ENCODE measurements at places on chromosomes 2 and 18.

DNA sequence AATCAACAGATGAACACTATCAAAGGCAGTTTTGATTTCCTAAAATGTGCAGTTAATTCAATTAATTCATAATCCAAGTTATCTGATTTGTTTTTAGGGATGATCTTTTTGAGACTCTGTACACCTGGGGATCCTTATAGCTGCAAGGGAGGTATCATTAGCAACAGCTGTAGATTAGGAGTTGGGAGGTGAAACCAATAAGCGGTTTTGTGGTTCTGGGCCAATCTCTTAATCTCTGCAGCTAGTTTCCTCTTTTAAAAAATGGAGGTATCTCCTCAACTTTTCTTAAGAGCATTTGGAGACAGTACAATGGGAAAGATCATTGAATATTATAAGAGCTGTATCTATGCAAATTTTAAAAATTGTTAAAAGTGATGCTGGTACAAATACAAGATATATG is 126.0 kb downstream of the MC4R start:
- DNase-seq = no peak

GRCh38 chr2:231177156-231178025 is 21.0 kb upstream of the ARMC9 start:
- no peak for DNase-seq

- DNase-seq = no peak
Observed at GRCh38 chr2:120486441-120486840, 140.5 kb downstream of the INHBB start.

GRCh38 chr18:69897397-69898108 is 50.1 kb downstream of the CD226 start:
- peak; percentile 23 for DNase-seq

GRCh38 chr18:76174451-76174850 is 320.6 kb downstream of the ZNF516 start:
- no peak for DNase-seq

- DNase-seq = no peak
Observed at GRCh38 chr18:36503477-36503876, 206.0 kb downstream of the FHOD3 start.

DNA sequence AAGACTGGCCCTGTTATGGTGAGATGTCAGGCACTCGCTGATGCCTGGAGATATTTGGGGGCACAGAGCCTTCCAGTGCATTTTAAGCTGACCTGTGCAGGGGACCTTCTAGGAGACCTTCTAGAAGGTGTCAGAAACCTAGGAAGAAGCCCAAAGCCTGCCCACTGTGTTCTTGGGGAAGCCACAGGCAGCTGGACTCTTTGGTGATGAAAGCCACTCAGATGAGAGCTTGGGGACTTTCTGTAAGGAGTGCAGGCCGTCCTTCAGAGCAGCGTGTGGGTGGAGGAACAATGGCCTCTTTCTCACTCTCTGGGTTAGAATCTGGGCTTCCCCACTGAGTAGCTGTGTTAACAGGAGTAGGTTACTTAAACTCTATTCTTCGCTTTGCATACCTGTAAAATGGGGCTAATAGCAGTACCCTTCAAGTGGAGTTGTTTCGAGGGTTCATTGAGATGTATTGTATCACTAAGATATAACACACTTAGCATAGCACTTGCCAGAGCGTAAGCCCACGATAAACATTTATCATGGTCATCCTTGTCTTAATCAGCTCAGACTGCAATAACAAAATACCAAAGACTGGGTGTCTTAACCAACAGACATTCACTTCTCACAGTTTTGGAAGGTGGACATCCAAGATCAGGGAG is 322.3 kb upstream of the EPAS1 start:
- no peak for DNase-seq

GRCh38 chr2:232174662-232175061 is 203.9 kb upstream of the ALPP start:
- no peak for DNase-seq

GRCh38 chr2:2812117-2812516 is 481.0 kb upstream of the MYT1L start:
- no peak for DNase-seq

- no peak for DNase-seq
Observed at GRCh38 chr2:134539981-134540380, 178.8 kb downstream of the TMEM163 start.

- DNase-seq = peak; percentile 14
Observed at GRCh38 chr2:69918401-69918800, 3.5 kb downstream of the MXD1 start.

- no peak for DNase-seq
Observed at GRCh38 chr2:136801661-136802060, 36.3 kb downstream of the THSD7B start.

GRCh38 chr18:23992089-23992940 is 22.2 kb upstream of the TTC39C start:
- DNase-seq = no peak

- DNase-seq = no peak
Observed at GRCh38 chr2:39516347-39517101, 79.4 kb upstream of the MAP4K3 start.

DNA sequence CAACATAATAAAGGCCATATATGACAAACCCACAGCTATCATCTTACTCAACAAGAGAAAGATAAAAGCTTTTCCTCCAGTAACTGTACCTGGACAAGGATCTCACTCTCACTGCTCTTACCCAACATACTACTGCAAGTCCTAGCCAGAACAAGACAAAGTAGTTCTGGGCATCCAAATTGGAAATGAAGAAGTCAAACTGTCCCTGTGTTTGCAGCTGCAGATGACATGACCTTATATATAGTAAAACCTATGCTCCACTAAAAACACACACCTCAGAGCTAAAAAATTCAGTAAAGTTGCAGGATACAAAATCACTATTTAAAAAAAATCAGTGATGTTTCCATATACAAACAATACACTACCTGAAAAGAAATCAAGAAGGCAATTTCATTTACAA is 32.2 kb downstream of the USP34 start:
- no peak for DNase-seq

GRCh38 chr2:143422681-143423080 is 293.5 kb downstream of the ARHGAP15 start:
- DNase-seq = peak; percentile 69

- no peak for DNase-seq
Observed at GRCh38 chr2:196535742-196536141, 103.8 kb upstream of the CCDC150 start.

- DNase-seq = no peak
Observed at GRCh38 chr2:62432407-62432806, 73.6 kb downstream of the TMEM17 start.

DNA sequence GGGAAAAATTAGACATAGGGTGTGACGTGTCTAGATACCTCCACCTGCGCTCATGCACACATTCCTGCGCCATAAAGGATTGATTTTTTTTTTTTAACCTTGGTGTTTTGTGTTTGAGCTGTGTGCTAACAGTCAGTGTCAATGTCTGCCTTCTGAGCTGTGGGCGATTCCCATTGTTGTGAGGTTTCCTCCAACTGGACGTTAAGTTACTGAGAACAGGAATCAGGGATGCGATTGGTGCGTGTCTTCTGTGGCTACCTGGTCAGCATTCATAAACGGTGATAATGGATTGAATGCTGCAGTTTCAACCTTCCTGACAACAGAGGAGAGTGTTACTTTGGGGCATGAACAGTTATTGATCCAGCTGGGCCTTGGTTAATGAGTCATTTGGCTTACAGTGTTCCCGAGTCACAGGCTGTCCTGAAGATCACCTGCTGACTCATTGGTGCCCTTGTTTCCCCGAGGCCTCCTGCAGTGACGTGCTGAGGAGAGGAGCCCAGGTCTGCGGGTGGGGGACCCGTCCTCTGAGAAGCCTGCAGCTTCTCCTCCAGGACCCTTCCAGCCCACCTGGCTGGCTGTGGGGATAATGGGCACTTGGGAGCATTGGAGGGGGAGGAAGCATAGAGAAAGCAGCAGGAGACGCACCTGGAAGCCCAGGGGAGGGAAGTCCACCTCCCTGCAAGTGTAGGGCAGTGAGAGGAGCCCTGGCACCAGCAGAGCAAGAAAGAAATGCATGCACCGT is 25.8 kb upstream of the CABYR start:
- no peak for DNase-seq

- DNase-seq = no peak
Observed at GRCh38 chr2:156087875-156088274, 244.6 kb downstream of the NR4A2 start.

DNA sequence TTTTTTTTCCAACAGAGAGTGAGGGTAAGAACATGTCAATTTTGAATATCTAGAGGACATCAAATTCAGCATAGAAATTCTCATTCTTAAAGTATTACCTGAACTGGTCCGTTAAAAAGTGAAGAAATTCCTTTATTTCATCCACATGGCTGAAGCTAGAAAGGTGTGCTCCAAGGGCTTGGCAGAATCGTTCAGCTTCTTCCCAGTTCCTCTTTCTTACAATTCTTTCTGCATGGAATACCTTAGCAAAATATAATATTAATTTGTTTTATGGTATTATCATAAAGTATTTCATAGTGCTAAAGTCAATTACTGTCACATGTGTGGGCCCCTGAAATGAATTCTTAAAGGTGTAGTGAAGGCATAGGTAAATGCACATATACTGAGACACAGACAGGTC is 74.3 kb upstream of the CD302 start:
- DNase-seq = no peak

GRCh38 chr2:66364495-66365333 is 70.2 kb upstream of the MEIS1 start:
- no peak for DNase-seq

DNA sequence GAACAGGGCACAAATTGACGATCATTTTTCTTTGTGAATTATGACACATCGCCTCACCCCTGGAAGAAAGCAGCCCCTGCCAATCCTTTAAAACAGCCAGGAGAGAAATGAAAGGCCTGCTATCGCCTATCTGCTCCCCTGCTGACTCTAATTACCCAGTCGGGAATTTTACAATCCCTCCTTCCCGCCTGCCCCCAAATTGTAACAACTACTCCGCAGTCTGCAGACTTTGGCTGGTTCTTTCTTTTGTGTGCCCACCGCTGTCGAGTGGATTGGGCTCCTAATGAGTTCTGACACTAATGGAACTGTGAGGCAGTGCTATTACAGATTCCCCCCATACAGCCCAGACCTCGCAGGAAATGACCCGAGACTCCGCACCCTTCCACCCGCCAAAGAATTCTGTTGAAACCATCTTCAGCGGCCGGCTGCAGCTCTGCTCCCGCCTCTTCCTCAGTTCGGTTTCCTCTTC is 281.2 kb upstream of the PARD3B start:
- no peak for DNase-seq

DNA sequence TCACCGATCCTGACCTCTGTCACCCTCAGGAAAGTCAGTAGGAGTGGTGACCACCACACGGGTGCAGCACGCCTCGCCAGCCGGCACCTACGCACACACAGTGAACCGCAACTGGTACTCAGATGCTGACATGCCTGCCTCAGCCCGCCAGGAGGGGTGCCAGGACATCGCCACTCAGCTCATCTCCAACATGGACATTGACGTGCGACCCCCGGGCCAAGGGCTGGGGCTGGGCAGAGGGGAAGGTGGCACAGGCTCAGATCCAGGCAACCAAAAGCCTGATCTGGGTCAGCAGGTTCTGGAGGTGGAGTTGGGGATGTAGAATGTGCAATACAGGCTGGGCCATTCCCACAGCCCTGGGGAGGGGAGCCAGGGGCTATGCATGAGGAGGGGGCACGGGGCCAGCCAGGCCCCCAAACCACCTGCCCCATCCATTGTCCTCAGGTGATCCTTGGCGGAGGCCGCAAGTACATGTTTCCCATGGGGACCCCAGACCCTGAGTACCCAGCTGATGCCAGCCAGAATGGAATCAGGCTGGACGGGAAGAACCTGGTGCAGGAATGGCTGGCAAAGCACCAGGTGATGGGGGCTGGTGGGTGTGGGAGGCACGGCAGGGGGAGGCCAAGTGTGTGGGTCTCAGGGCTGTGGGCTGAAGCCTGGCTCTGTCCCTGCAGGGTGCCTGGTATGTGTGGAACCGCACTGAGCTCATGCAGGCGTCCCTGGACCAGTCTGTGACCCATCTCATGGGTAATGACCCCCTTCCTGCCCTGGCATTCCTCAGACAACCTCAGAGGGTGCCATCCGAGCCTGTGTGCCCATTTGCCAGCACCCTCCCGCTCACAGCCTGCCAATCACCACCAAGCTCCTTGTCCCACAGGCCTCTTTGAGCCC is 1.4 kb downstream of the ALPI start:
- DNase-seq = no peak

DNA sequence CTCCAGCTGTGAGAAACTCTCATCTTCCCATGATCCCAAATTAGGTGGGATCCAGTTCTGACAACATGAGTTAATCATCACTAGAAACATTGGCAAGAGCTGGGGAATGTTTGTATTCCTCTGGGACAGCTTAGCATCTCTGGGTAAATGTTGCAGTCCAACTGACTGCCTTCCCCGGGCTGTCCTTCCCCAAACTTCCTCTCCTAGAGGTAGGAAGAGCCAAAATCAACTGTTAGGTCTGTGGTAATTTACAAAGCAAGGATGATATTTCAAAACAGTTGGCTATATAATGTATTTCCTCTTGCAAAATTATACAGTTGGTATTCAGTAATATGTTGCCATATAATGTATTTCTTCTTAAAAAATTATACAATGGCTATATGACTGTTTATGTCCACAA is 148.5 kb downstream of the MGAT5 start:
- no peak for DNase-seq

DNA sequence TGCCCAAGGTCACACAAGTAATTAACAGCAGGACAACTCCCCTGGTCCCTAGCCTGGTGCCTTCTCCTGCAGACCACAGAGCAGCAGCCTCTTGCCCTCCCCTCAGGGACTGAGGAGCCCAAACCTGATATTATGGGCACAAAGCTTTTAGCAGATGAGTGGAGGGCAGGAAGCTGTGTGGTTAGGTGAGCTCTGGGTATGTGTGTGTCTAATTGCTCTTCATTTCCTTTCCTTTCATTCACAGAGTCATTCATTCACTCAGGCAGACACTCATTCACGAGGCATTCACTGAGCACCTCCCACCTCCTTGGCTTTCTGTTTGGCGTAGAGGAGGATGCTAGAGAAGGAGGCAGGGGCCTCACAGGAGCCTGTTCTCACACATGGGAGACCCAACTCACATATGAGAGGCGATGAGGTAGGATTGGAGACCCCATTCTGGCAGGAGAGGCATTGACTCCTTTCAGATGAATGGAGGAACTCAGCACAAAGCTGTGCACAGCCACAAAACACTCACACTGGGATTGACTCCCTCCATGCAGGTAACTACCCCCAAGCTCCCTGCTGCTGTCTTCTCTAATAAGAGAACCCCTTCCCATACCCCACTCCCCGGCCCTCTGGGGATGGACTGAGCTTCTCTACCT is 306.8 kb upstream of the SKOR2 start:
- DNase-seq = no peak
